ENCODE measurements at places on chromosomes 2 and 18.

DNA sequence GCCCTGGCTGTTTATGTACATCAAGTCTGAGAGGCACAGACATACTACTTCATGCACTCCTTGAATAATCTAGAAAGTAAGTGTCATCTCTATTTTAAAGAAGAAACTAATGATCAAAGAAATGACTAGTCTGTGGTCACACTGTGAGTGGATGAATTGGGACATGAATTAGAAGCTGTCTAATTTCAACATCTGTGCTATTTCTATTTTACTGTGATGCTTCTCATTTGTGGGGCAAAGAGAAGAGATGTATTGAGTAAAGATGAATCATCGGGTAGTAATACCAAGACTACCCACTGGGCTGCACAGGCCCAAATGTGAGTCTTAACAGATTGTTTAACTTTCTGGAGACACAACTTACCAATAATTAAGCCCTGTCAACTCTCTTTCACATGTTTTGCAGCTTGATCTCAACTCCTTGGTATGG is 42.4 kb upstream of the MTIF2 start:
- DNase-seq = peak; percentile 15

GRCh38 chr2:179297927-179298326 is 33.3 kb upstream of the SESTD1 start:
- DNase-seq = no peak

GRCh38 chr2:140654565-140654964 is 1476.3 kb downstream of the LRP1B start:
- DNase-seq = no peak

DNA sequence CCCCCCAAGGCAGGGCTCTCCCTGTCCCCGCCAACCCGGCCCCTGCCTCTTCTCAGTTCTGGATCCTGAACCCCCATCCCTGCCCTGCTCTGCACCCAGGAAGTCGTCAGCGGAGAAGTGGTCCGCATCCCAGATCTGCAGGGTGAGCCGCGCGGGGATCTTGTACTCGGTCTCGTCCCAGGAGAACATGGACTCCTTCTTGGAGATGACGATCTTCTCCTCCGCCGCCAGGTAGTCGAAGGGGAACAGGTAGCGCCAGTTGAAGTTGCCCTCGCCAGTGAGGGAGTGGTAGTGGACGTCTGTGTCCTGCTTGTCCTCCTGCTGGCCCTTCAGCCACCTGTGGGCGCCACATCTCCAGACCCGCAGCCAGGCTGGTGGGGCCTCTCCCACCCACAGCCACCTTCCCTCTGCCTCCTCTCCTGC is 16.3 kb downstream of the OTOF start:
- DNase-seq = no peak

- no peak for DNase-seq
These were observed 43.5 kb downstream of the TMEM163 start for GRCh38 chr2:134675314-134675713.

GRCh38 chr2:172994864-172995263 is 80.8 kb upstream of the MAP3K20 start:
- DNase-seq = no peak

DNA sequence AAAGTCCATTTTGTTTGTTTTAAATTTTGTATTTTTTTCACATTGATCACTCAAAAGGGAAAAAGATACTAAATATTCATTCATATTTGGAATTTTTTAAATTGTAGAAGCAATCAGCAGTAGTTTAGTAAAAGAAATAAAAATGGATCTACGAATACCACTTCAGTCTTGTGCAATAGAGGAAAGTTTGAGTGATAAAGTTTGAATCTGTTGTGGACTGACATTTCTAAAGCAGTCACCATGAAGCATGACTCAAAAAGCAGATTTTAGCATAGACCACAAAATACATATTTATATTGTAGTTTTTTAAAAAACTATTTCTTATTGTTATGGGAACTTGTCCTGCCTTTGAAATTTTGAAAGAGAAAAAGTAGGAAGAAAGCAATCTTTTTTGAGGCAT is 520.5 kb upstream of the ZEB2 start:
- DNase-seq = no peak

DNA sequence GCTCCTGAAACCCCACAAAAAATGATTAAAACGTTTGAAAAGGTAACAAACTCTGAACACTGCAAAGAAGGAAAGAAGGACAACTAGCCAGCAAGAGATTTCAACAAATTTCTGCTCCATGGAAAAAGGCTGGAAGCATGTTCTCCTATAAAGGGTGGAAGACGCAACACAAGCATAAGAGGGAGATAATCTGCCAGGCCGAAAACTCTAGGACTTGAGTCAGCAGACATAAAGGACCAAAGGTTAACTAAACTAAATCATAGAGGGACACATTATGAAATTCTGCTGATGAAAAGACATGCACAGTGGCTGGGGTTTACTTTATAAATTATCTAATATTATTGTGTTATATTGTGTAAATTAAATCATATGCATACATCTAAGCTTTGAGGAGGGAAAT is 6.8 kb downstream of the NPHP1 start:
- DNase-seq = no peak

DNA sequence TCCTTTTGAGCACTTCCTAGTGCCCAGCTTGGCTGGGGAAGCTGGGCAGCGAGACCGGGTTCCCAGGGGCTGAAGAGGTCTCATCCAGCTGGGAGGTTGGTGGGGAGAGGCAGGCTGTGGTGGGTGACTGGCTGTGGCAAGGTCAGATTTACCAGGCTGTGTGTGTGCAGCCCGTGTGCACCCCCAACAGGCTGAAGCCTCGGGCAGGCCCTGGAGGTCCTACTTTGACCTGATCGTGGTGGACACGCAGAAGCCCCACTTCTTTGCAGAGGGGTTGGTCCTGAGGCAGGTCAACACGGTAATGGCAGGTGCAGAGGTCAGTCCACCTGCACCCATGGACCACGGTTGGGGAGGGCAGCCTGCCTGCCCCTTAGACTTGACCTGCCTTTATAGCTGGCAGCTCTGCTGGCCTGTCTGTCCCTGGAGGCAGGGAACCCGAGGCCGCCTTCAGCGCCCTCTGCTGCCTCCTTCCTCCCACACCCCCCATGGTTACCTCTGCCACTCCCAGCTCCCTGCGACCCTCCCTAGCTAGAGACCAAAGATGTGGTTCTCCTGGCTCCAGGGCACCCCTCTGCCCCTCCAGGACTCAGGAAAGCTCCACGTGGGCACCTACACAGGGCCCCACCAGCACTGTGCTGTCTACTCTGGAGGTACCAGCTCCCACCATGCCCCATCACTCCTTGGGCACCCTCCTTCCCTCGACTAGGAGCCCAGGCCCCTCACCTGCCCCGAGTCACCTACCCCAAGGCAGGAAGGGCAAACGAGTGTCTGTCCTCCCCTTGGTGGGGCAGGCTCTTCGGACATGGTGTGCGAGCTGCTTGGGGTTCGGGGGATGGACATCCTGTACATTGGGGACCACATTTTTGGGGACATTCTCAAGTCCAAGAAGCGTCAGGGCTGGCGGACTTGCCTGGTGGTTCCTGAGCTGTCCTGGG is 4.0 kb downstream of the NT5DC4 start:
- no peak for DNase-seq

DNA sequence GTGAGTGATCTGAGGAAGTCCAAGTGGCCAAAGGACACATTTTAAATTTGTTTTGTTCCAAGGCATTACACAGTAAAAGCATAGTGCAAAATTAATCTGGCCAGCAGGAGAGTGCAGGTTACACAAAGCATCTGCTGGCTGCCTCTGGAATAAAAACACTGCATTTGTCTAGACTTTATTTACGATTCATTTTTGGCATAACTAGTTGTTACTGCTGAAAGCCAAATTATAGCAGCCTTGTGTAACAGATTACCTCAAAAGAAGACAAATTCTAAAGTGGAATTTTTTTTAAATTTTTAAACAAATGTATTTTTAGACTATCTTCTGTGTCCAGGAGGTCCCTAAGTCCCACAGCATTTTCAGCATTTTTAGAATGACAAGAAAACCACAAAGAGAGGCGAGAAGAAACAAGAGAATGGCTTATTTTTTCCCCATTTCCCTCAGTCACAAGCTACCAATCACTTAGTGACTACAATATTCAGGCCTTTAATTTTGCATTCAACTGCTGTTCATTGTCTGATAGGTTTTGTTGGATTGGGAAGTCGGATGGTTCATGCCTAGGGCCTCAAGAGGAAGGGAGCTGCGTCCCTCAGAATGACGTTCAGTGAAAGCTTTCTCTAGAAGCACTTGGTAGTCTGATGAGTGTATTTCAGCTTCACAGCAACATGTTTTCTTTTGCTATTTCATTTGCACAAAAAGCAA is 46.0 kb downstream of the TMEFF2 start:
- no peak for DNase-seq

DNA sequence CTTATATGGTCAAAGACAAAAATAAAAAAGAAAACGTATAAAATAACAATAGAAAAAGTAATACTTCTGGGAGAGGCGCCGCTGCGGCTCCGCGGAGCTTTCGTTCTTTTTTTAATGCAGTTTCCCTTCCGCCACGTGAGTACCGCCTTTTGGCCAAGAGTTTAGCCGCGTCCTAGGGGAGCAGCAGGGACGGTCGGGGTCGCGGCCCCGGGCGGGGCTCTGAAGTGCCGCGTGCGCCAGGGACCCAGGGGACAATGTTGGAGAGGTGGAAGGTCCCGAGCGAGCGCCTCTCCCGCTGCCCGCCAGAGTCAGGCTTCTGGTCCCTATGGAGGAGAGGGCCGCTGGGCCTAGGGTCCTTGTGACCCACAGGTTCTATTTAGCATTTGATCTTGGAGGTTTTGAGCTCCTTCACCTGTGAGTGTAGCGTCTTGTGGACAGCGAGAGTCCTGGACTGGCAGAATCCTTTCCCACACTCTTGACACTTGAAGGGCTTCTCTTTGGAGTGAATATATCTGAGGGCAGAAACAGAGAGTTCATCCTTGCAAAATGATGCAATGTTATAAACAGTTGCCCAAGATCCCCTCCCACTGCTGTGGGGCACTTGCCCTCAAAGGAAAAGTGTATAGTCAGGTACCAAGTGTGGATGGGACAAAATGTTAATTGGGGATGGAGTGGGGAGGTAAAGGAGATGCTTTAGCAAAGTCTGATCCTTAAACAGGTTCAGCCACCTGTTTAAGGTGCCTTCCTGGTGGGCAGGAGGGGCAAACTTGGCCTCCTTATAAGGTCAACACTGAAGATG is 6.3 kb downstream of the OSR1 start:
- DNase-seq = no peak

DNA sequence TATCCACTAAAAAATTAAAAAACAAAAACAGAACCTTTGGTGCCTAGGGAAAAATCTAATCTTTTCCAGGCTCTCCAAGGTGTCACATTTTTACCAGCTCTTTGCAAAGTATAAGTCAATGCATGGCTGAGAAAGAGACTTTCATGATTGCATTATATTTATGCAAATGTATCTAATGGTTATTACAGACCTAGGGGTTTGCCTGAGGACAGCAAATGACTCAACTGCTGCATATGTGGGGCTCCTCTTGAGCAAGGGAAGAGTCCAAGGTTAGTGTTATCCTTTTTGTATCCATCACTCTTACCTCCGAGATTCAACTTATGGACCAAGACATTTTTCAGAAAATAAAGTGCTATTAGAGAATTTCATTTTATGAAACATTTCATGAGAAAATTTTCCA is 33.9 kb upstream of the RMP24 start:
- no peak for DNase-seq

GRCh38 chr18:49677762-49678413 is 116.0 kb downstream of the LIPG start:
- DNase-seq = no peak

DNA sequence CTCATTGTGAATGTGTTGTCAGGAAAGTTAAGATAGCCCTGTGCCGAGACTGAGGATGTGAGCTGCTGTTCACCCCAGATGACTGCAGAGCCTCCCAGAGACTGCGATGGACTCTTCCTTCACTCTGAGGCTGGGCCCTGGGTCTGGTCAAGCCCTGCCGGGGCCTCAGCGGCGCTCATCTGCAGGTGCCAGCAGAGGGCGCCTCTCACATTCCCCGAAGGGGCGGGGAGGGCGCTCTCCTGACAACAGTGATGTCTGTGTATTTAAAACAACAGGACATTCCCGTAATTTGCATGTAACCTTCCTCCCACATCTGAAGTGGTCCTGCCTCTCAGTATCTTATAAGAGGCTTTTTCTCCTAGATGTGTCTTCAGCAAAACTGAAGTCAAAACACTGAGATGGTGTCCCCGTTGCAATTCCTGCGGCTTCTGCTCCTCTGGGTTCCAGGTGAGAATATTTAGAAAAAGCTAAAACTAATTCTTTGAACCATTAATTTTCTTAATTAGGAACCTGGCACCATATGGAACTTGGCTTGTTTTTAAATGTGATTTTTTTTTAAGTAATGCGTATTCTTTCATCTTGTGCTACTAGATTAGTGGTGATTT is 1377.9 kb downstream of the RPIA start:
- no peak for DNase-seq

DNA sequence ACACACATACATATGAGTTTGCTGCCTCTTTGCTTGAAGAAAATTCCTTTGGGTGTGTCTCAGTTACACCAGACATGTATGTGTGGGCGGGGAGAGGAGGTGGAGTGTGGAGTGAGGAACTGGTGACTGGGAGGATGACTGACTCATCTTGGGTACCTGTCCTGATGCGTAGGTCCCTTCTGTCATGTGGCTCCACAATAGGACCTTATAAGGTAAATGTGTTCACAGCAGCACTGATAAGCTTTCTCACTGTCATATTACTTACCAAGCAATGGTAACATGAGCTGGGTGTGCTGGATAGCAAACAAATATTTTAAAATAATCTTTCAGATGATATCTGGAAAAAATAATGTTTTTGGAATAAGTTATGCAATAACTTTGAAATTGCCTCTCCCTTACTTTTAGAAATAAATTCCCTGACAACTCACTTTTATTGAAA is 45.1 kb downstream of the SLC9A2 start:
- peak; percentile 39 for DNase-seq

DNA sequence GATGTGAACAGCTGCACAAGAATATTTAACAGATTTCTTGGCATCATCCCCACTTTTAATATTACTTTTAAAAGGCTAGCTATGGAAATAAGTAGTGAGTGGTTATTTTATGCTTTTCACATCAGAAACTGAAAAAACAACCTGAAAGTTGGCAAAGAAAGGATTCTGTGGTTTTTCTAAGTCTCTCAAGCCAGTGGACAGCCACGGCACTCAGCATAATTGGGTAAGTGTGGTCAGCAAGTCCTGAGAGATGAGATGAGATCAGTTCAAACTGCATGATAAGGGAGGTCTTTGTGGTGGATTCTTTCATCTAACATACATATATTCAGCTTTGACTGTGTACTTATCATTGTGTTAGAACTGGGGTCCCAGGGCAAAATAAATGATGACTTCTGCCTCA is 105.2 kb downstream of the LYPD6B start:
- no peak for DNase-seq

DNA sequence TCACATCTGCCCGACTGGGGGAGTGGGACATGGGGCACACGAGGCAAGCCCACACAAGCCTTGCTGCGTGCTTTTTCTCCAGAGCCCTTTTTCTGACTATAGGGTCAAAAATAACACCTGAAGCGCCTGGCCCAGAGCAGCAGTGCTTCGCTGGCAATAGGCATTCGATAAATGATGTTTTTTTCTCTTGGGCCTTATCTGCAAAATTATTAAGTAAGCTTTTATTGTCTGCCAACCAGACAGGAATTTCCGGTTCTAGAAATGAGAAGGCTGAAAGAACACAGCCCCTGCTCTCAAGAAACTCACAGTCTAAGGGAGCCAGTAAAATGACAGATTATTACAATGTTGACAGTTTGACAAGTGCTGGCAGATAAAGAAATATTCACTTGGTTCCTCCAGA is 2.7 kb upstream of the TMBIM1 start:
- DNase-seq = no peak

All from stimulated activated CD8-positive, alpha-beta memory T cell treated with anti-CD3 and anti-CD28 coated beads, Interleukin-15, amount 100 ng/mL, for 48 hours (primary cell).